ENCODE measurements at places on chromosomes 4 and X.

- no peak for DNase-seq
These were observed 60.2 kb upstream of the GPC4 start for GRCh38 chrX:133475521-133475920.

- no peak for DNase-seq
These were observed 472.2 kb upstream of the TENM3 start for GRCh38 chr4:181770971-181771370.

- DNase-seq: no peak
These were observed 3.0 kb upstream of the SLC2A9 start for GRCh38 chr4:10024303-10024702.

DNA sequence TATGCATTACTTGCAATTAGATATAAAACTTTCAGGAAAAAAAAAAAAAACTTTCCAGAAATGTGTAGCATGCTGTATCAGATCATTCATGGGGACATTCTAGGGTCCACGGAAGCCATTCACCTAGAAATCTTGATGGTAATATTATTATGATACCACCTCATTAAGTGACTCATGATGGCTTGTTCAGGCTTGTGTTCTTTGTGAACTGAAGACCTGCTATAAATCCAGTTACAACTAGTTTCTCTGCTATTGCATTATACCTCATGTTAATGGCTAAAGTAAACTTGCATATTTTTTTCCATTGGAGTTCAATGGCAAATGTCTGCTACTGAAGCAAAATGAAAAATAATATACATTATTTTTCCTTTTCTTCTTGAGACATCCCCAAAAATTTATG is 35.3 kb upstream of the PTPN13 start:
- DNase-seq: no peak

GRCh38 chr4:3436798-3437581 is 4.8 kb upstream of the HGFAC start:
- no peak for DNase-seq

- DNase-seq: no peak
These were observed 161.5 kb downstream of the ARHGAP6 start for GRCh38 chrX:11504234-11504633.

DNA sequence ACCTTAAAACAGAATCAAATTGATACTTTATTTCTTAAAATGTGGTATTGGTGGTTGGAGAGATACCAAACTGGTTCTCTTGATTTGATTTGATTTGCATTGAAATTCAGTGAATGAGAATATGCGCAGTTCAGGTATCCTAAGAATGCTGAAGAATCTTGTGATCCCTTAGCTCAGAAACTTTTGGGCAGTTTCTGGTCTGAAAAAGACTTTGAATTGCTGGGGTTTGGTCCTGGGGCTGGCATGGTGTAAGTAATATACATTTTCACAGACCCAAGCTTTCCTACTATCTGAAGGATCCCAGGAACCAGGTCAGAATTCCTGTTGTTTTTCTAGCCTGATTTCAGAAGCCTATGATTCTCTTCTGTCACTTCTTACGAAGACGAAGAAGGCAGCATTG is 6.6 kb downstream of the RAB33B start:
- no peak for DNase-seq

Data from GM04504 (cell line).